ENCODE measurements at places on chromosomes 3 and 15.
A peak's percentile ranks its signal among the peaks of the same experiment; 100 is the strongest.

DNA sequence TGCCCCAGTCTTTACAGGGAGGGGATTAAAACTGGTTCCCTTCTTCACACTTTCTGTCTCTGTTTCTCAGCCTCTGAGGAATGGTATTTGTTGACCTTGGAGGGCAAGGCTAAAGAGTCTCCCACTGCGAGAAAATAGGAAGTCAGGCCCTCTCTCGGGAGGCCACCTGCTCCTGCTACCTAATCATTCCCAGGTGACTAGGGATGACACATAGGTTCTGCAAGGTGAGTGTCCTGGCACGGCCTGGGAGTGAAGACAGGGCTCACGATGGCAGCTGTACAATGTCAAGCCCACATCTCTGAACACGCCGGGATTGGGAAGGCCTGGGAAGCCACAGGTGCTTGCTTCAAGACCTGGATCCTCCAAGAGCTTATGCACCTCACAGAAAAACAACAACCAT lies 314.2 kb downstream of the NTRK3 start:
- no peak for DNase-seq

- DNase-seq, result no peak
Measured at GRCh38 chr15:53880357-53880756, 97.9 kb upstream of the UNC13C start.

GRCh38 chr3:130462089-130462488 lies 54.9 kb upstream of the COL6A6 start:
- no peak for DNase-seq

DNA sequence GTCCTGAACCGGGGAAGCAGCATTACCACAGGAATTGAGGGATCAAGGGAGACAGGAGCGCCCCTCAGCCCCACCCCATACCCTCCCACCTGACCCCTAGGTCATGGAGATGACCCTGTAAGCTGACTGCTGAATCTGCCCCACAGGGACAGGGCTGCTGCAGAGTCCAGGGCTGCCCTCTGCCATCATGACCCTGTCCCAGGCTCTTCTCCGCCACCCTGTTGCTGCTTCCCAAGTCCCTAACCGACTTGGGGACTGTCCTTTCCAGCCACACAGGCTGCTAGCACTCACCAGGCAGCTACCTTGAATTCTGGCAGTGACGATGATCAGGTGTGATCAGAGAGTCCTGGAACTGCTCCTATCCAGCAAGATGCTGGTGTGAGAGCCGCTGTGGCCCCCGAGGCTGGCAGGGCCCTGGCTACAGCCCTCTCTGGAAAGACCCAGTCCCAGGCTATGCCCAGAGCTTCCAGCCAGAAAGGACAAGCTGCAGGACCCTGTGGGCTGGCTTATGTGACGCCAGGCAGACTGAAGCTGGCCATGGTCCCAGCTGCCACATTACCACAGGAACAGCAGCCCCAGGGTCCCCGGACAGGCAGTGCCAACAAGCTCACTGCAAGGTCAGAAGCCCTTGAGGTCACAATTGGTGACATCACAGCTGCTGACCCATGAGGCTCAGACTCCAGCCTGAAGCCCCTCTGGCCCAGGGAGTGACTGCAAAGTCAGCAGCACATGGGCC lies at the start of gene C3orf22:
C3orf22 (minus strand) TSS at position 597 of the 736 bp plus-strand sequence. CDS start 5,542 bp downstream, outside the sequence.
- DNase-seq, result peak; percentile 4

GRCh38 chr3:194103505-194103904 lies 32.4 kb upstream of the HES1 start:
- no peak for DNase-seq

- no peak for DNase-seq
Measured at GRCh38 chr15:59680870-59681269, 8.2 kb downstream of the BNIP2 start.

DNA sequence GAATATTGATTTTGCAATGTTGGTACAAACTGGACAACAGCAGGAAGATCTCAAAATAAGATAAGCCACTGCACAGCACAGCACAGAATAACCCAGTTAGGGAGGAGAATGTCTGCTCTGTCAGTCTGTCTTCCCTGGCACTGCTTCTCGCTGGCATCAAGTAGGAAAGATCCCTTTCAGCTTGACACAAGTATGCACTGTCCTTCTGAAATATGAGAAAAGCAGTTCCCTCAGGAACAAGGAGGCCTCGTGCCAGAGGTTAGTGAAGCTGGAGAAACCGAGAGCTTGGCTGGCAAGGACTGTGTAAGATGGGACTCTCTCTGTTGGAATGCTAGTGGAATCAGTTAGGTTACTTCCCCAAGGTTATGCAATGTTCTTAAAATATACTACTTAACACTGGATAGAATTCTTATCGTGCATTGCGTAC lies 59.1 kb downstream of the FMN1 start:
- DNase-seq, result peak; percentile 61

DNA sequence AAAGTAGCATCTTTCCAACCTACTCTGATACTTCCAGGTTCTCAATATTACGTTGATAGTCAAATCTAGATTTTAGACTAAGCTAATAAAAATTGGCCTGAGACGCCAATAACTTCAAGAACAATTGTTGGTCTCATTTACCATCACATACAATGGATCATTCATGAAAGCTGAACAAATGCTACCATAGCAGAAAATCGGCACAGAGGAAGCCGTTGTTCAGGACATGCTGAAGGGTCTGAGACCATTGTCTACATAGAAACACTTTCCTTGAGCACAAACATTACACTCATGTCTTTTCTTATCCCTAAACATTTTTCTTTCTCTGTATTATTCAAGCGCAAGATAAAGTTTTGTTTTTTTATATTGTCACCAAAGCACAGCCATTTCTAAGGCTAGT lies 37.2 kb upstream of the FHIT start:
- DNase-seq, result no peak

- no peak for DNase-seq
Measured at GRCh38 chr3:48855681-48856447, 8.2 kb upstream of the PRKAR2A start.

GRCh38 chr3:188697127-188697526 lies 474.6 kb upstream of the TPRG1 start:
- DNase-seq, result no peak

DNA sequence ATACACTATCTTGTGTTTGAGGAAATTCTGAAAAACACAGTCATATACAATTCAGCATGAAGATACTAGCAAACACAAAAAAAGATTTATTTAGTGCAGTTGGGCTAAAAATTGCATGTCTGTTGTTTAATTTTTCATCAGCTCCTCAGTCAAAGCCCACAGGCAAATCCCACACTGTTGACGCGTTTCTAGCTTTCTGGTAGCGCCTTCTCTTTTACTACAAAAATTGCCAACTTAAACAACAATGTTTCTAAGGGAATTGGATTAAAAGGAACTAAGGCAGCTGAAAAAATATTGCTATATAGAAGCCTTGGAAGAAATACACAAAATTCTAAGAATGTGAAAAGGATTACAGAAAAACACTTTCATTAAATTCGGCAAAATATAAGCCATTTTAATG lies 196.7 kb upstream of the P2RY1 start:
- no peak for DNase-seq

DNA sequence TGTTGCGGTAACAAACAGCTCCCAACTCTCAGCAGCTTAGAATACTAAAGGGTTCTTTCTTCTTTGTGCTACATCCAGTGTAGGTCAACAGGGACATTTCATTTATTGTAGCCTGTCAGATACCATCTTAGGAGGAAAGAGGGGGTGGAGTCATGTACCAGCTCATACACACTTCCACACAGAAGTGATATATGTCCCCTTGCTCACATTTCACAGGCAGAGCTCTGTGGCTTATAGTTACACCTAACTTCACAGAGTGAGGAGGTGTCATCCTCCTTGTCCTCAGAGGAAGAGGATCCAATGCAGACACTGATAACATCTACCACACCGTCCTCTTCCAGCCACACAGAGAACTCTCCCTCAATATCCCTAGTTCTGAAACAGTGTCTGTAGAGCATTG lies 247.2 kb downstream of the SLCO3A1 start:
- DNase-seq, result no peak

DNA sequence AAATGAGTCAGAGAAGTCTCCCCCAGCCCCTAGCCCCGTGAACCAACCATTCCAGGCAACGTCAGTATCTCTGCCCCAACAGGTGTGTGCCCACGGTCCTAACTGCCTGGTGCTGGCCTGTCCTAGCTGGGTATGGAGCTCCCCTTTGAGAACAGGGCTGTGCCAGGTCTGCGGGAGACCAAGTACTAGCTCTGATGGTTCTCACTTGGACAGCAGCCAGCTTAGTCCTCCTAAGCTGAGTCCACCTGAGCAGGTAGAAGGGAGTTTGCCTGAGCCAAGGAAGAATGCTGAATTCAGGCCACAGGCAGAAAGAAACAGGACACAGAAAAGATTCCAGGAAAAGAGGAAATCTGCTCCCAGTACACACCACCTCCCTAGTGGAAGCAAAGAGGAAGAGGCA lies 33.1 kb upstream of the PARL start:
- DNase-seq, result no peak

- DNase-seq, result no peak
Measured at GRCh38 chr15:78691851-78692421, 50.9 kb upstream of the CHRNB4 start.

GRCh38 chr3:187062526-187063177 lies 76.6 kb downstream of the RPL39L start:
- peak; percentile 39 for DNase-seq

DNA sequence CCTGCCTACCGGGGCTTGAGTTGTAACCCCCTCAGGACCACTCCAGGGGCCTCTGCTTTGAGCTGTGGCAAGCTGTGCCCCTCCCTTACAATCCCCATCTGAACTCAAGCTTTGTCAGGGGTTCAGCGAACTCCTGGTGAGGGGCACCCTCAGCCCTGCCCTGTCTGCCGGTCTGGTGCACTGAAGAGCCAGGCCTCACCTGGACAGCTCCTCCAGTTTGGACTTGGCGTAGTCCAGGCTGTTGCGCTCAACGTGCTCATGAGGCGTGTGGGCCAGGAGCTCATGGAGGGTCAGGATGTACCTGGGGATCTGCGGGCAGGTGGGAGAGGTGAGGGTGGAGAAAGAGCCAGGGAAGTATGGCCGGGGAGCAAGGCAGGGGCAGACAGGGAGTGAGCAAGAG lies 59.4 kb downstream of the RASGRF1 start:
- DNase-seq, result no peak

GRCh38 chr3:40858364-40859115 lies 333.8 kb downstream of the ZNF621 start:
- no peak for DNase-seq

DNA sequence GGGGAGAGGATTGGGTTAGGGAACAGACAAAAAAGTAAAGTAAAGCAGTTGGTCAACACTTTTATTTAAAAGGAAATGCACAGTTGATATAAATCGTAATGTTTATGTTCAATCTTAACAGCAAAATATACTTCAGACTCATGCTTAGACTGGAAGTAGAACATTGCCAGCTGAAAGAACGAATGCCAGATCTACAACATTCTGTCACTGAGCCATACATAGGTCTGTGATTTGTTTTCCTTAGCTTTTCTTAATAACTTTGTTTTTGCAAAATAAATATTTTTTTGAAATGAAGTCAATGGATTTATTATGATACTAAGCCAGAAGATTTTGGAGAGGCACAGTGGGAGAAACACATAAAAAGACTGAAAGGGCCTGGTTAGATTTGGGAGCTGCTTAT lies 62.0 kb downstream of the LEKR1 start:
- DNase-seq, result no peak

GRCh38 chr3:108218811-108219210 lies 3.4 kb downstream of the IFT57 start:
- DNase-seq, result peak; percentile 9

DNA sequence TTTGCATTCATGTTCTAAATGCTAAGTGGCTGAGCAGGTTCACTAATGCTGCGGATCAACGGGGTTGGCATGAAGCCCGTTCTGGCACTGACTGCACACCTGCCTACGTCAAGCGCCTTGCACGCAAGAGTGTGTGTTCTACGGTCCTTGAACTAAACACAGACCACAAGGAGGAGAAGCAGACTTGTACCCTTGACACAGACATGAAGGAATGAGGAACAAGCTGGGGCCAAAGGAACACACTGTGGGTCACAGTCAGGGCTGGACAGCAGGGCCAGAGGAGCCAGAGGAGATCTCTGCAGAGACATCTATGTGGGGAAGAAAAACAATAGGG lies 48.0 kb upstream of the LDHAL6B start:
- no peak for DNase-seq

- no peak for DNase-seq
Measured at GRCh38 chr3:30324587-30324986, 281.8 kb upstream of the TGFBR2 start.

GRCh38 chr3:127467391-127467790 lies 123.1 kb downstream of the TPRA1 start:
- DNase-seq, result peak; percentile 33

DNA sequence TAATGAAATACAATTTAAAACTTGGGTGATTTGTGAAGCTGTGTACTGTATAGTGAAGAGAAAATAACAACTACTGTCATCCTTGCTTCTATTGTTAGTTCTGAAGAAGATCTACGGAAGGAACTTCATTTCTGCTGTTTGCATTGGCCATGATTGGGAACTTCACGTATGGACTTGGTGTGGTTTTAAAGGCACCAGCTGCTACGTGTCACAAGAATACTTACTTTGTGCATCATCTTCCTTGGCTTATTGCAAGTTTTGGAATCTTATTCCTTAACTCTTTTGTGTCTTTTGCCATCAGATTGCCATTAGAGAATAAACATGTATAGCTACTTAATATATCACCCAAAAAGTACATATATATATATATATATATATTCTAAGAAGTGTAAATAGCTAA lies 75.0 kb upstream of the VEPH1 start:
- no peak for DNase-seq

- DNase-seq, result no peak
Measured at GRCh38 chr3:187039100-187039722, 100.1 kb downstream of the RPL39L start.

DNA sequence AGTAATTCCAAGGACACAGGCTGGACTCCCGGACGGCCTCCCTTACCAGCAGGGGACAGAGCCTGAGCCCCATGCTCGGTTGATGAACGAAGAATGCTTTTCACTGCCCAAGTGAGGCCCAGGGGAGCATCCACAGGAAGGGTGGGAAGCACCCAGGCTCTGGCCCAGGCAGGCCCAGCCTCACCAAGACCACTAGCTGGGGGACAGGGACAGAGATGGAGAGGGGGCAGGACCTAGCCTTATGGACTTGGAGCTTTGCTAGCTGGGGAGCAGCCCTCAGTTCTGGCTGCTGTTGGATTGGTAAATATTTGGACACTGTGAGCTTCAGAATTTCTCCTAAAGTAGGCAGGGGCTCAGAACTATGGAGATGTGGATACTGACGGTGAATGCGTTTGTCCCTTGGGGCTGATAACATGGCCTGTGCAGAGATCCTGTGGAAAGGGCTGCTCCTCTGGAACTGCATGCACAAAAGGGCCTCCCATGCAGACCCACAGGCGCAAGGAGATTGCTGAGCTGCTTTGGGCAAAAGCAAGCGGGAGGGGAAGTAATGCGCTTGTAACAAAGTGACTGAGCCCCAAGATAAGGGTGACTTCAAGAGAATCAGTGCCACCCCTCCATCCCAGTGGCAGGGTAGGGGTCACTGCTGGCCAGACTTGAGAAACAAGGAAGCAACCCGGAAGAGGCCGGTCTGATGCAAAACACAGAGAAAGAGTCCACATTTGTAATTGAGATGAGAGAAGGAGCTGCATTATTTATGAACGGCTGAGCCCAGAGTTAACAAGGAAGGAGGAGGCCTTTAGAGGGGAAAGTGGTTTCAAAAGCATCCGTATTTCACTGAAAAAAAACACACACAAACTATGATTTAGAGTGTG lies 70.1 kb upstream of the MEF2A start:
- no peak for DNase-seq

- peak; percentile 86 for DNase-seq
Measured at GRCh38 chr3:43872301-43872700, 181.6 kb downstream of the ABHD5 start.

GRCh38 chr3:184029443-184029842 lies 2.1 kb upstream of the HTR3D start:
- no peak for DNase-seq

- no peak for DNase-seq
Measured at GRCh38 chr15:81894061-81894460, 151.8 kb downstream of the MEX3B start.

GRCh38 chr3:138640537-138640936 lies 32.0 kb downstream of the FAIM start:
- no peak for DNase-seq

Measured in AG20443 (cell line).